ENCODE measurements at places on chromosomes 7 and 10.
A peak's percentile ranks its signal among the peaks of the same experiment; 100 is the strongest.

- DNase-seq = no peak
Observed at GRCh38 chr7:125032943-125033342, 103.3 kb upstream of the POT1 start.

- DNase-seq = peak; percentile 90
Observed at GRCh38 chr7:121076350-121077164, 88.0 kb downstream of the CPED1 start.

GRCh38 chr7:134710854-134711624 lies 64.4 kb downstream of the BPGM start:
- no peak for DNase-seq

- no peak for DNase-seq
Observed at GRCh38 chr7:132406039-132406438, 170.2 kb downstream of the PLXNA4 start.

DNA sequence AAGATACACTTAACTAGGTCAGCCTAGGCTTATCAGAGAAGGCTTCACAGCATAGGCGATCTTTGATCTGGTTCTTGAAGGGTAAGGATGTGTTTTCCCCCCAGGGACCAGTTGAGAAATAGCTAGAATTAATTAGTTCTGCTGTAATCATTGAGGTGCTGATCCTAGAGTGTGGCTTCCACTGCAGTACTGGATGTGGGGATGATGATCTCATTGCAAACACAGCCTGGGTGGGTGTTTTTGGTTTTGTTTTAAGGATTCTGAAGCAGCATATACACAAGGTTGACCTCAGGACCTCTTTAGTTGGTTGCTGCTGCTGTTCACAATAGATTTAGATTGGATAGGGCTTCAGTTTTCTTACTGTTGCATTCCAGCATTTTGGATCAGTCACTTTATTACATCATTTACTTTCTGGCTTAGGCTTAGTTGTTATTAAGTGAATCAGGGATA lies 159.7 kb downstream of the AUTS2 start:
- no peak for DNase-seq

GRCh38 chr7:69823151-69823744 lies 225.0 kb downstream of the AUTS2 start:
- DNase-seq = no peak

DNA sequence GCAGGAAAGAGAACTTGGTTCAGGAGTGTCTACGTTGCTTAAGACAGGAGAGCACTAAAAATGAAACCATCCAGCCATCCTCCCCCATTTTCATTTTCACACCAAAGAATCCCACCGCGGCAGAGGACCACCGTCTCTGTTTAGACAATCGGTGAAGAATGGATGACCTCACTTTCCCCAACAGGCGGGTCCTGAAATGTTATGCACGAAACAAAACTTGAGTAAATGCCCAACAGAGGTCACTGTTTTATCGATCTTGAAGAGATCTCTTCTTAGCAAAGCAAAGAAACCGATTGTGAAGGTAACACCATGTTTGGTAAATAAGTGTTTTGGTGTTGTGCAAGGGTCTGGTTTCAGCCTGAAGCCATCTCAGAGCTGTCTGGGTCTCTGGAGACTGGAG lies 1.4 kb upstream of the IL6 start:
- peak; percentile 46 for DNase-seq

GRCh38 chr10:90087197-90088023 lies 386.0 kb downstream of the KIF20B start:
- DNase-seq = no peak

Measured in hematopoietic multipotent progenitor cell treated with erythropoietin and hydrocortisone succinate and interleukin-3 and kit ligand, for 6 days (in vitro differentiated cells).